ENCODE measurements at places on chromosomes 6 and 20.

- peak; percentile 86 for DNase-seq
These were observed 12.0 kb downstream of the SLC12A5 start for GRCh38 chr20:46040902-46041535.

DNA sequence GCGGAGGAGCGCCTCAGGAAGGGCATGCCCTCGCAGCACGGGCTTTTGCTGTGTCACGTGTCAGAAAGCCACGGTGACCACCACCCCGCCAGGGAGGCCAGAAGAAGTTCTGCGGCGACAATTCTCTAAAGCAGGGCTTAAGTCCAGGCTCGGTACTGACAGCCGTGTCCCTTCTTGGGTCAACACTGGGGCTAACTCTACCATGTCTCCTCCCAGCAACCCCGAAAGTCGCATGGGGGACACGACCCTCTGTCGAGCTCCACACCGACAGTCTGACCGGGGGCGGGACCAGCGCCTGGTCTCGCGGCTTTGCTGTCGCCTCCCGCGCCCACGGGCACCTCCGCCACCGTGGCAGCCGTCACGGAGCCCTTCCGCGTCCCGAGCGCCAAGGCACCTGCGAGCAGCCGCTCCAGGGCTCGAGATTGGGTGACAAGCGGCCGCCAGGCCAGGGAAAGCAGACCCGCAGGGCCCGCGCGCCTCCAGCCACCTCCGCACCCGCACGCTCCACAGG lies 534 bp downstream of the NANP start:
- DNase-seq: peak; percentile 58

DNA sequence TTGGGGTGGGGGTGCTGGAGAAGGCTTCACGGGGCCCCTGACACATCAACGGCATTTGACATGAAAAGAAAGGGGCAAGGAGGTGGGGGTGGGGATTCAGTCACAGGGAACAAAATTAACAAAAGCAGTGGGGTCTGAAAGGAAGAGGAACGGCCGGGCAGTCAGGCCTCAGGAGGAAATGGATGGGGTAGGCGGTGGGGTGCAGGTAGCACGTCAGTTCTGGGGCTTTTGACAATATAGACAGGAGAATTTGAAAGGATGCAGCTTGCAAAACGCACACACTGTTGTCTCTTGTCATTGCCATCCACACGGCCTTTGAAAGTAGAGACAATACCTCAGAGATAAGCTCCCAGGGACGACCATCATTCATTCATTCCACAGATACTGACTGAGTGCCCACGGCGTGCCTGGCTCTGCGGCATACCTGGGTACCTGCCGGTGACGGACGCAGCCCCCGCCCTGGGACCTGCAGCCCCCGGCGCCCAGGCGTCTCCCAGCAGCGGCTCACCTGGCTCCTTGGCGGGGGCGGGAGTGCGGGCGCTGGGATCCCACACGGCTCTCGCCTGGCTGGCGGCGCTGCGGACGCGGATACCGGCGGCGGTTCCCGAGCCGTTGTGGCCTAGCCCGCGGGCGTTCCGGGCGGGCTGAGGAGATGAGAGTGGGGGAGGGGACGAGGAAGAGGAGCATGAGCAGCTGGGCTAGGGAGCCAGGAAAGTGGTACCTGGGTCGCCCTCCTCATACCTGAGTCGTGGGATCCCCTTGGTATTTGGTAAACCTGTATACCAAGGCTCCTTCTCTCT lies at the start of gene SLC26A8:
Gene SLC26A8 (minus strand): TSS at position 646 of the 800 bp plus-strand sequence. CDS start 4,934 bp downstream, outside the sequence.
- DNase-seq: peak; percentile 63

- no peak for DNase-seq
These were observed 8.9 kb downstream of the TRIM10 start for GRCh38 chr6:30152016-30152673.

- DNase-seq: no peak
These were observed 81.5 kb upstream of the ISM1 start for GRCh38 chr20:13139459-13140150.

DNA sequence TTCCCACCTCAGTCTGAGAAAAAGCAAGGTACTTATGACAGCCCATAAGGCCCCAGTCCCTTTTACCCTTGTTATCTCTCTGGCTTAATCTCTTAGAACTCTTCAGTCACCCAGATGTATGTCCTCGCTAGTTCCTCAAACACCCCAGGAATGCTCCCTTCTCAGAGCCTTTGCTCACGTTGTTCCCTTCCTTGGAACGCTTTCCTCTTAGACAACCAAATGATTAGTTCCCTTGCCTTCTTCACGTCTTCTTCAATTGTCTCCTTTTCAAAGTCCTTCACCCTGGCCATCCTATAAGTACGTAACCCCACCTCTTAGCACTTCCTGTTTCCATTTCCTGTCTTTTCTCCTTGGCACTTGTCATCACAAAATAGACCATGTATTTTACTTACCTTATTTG lies 1.1 kb upstream of the APOBEC2 start:
- no peak for DNase-seq

- no peak for DNase-seq
These were observed 99.2 kb downstream of the JPH2 start for GRCh38 chr20:44087857-44088120.

GRCh38 chr6:165451838-165452237 lies 142.4 kb upstream of the C6orf118 start:
- no peak for DNase-seq
